Activated CD8-positive, alpha-beta memory T cell treated with anti-CD3 and anti-CD28 coated beads for 1 hour (primary cell): ENCODE measurements at places on chromosomes 1 and 21.

DNA sequence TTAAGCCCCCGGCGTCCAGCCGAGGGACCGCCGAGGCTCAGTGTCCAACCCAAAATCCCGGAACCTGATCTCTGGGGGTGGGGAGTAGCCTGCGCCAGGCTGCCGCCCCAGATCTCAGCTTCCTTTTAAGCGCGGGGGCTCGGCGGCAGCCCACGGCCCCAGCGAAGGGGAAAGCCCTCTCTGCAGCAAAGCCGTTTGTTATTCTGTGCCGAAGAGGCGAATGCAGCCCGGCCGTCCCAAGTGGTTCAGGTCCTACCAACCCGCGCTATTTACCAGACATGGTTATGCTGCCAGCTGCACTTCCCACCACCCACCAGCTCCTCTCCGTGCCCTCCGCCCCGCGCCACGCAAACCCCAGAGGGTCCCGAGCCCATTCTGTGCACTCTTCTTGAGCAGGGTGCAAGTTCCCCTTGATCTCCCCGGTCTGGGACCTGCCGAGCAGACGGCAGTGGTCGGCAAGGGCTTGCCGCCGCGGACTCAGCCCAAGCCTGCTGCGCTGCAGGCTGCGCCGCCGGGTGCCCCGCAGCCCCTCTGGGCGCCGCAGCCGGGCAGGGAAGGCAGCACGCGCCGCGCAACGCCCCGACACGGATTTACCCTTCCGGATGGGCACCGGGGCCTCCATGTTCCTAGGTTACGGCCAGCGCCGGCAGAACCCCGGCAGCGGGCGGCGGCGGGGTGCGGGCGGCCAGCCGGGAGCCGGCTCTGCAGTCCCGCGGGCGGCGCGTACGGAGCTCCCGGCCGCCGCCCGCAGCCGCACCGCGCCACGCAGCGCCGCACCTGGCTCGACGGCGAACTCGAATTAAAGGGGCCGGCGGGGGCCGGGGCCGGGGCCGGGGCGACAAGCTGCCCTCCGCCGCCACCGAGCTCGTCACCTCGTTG lies 738 bp upstream of the KCNA2 start:
- no peak for DNase-seq

GRCh38 chr1:240350910-240351331 lies 259.2 kb downstream of the FMN2 start:
- no peak for DNase-seq

DNA sequence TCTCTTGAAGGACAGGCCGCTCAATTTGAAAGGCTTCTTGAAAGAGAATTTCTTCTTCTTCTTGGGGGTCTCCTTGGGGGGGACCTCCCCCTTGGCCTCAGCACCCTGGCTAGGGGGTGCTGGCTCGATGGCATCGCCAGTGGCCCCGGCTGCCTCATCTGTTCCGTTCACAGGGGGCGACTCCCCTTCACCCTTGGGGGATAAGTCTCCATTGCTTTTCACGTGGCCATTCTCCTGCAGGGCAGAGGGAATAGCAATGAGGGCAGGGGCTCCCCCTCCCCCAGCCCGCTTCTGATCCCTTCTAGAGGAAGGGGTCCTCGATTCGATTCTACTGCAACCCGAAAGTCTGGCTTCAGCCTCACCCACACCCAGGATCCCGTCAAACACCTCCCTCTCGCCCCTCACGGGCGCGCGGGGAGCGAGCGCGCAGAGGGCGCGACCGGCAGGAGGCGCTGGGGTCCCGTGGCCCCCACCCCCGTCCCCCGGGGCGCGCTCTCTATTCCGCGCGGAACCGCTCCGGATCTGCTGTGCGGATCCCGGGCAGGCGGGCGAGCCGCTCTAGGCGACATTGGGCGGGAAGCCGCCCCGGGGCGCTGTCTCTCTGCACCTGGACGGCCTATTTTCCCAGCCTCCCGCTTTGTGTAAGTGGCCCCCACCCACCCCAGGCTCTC lies 1.0 kb downstream of the MARCKSL1 start:
- peak; percentile 60 for DNase-seq

DNA sequence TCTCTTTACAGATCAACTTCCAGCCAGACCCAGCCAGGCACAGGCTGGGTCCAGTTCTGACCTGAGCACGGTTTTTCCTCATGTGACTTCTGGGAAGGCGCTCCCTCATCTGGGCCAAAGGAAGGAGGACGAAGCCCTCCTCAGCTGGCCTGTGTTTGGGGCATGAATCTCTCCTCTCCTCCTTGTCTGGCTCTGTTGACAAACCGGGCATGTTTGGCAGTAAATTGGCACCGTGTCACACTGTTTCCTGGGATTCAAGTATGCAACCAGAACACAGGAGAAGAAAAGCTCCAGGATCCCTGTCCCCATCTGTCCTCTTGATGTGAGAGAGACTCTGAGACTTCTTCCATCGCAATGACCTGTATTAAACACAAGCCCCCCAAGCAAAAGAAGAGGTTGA lies 18.3 kb downstream of the NECAP2 start:
- no peak for DNase-seq

GRCh38 chr1:116667078-116667574 lies 407 bp downstream of the IGSF3 start:
- DNase-seq: no peak

DNA sequence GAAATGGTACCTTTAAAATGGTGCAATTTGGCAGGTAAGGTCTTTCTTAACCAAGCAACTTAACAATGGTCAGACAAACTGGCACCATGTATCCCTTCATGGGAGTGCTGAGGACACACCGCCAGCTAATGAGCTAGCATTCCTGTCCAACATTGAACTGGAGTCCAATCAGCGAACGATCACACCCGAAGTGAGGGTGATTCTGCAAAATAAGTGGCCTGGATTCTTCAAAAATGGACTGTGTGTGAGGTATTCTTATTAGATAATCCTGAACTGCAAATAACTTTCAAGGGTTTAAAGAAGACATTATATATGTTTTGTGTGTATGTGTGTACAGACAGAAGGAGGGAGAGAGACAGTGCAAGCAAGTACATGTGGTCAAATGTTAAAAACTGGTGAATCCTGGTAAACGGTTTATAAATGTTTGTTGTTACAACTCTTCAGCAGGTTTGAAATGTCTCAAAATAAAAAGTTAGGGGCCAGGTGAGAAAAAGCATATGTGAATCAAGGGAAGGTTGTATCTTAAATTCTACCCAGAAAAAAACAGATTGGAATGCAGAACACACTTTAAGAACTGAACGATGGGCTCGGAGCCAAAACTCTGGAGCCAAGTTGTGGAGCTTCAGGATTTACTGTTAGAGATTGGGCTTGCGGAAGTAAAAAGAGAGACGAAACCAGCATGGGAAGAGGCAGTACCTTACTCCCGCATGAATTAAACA lies 20.9 kb downstream of the GADD45A start:
- no peak for DNase-seq

- no peak for DNase-seq
Observed at GRCh38 chr1:84712276-84712874, 22.1 kb upstream of the SSX2IP start.

- no peak for DNase-seq
Observed at GRCh38 chr1:50453266-50453665, 30.0 kb upstream of the DMRTA2 start.

DNA sequence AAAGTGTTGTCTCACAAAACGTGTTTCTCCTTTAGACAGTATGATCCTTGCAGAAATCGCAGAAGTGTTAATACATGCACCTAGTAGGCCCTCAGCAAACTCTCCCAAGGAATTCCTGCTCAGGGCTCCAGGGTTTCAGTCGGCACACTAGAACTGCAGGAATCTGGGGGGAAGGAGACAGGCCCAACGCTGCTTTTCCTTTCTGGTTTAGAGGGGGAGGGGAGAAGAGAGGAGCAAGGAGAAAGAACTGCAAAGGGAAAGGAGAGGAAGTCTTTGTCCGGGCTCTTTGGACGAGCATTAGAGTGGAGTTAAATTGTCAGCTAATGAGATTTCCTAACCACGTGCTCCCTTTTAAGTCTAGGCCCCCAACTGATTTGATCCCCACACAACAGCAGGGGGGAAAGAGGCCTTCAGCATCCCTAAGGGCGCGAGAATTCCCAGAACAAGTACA lies 103.7 kb upstream of the SOD1 start:
- no peak for DNase-seq

- peak; percentile 99 for DNase-seq
Observed at GRCh38 chr1:205631768-205632668, at the start of gene ELK4. Gene ELK4 (minus strand): TSS chr1:205632011. CDS start chr1:205623882, 8,129 bp downstream.

- DNase-seq: no peak
Observed at GRCh38 chr1:115499253-115499652, 142.5 kb upstream of the VANGL1 start.

- no peak for DNase-seq
Observed at GRCh38 chr1:116737855-116738321, 16.3 kb upstream of the CD2 start.

- DNase-seq: no peak
Observed at GRCh38 chr1:184559117-184559713, 172.4 kb downstream of the C1orf21 start.

GRCh38 chr21:20639026-20639425 lies 359.2 kb upstream of the NCAM2 start:
- no peak for DNase-seq

- DNase-seq: no peak
Observed at GRCh38 chr1:46452931-46453325, 36.7 kb upstream of the DMBX1 start.

GRCh38 chr1:59917026-59917784 lies 9.4 kb downstream of the CYP2J2 start:
- DNase-seq: no peak

DNA sequence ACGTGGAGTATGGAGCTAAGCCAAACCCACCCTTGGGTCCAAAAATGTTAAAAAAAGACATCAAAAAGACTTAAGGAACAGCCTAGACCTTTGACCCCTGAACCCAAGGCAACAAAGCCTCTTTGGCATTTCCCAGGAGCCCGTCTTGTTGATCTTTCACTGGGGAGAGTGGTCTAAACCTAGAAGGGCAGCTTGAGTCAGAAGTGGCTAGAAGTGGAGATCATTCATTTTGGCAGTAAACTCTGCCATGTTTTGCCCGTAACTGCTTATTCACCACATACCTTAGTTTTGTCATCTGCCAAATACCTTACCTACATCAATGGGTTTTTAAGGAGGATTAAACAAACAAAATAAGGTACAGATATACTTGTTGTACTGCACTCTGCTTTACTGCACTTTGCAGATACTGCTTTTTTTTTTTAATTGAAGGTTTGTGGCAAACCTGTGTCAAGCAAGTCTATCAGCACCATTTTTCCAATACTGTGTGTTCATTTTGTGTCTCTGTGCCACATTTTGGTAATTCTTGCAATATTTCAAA lies 1.7 kb upstream of the CTSE start:
- no peak for DNase-seq

- DNase-seq: no peak
Observed at GRCh38 chr1:235802573-235803346, 63.9 kb downstream of the LYST start.

- DNase-seq: no peak
Observed at GRCh38 chr1:18922319-18922726, 20.0 kb upstream of the ALDH4A1 start.

GRCh38 chr1:39672551-39672947 lies 642 bp upstream of the NT5C1A start:
- no peak for DNase-seq

- DNase-seq: no peak
Observed at GRCh38 chr1:203597331-203598090, 29.1 kb upstream of the ATP2B4 start.

DNA sequence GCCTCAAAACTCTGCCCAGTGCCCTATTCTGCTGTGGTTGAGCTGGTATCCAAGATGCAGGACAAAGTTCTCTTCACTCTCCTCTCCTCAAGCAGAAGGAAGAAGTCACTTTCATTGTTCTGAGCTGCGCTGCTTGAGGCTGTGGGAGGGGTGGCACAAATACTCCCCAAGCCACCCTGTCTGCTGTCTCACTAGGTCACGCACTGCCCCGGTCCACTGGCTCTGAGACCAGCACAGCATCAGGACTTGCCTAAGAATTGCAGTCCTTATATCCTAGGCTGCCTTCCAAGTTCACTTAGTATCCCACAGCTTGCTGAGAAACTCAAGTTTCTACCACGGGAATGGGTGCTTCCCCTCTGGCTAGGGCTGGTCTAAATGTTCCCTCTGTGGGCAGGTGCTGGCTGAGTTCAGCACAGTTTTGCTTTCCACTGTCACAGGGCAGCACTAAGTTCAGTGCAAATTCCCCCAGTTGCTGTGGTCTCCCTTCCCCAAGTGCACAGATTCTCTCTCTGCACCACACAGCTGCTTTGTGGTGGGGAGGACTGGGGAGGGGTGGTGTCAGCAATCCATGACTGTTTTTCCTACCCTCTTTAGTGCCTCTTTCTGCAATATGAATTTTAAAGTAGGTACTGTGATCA lies 32.4 kb downstream of the SLC9C2 start:
- no peak for DNase-seq

DNA sequence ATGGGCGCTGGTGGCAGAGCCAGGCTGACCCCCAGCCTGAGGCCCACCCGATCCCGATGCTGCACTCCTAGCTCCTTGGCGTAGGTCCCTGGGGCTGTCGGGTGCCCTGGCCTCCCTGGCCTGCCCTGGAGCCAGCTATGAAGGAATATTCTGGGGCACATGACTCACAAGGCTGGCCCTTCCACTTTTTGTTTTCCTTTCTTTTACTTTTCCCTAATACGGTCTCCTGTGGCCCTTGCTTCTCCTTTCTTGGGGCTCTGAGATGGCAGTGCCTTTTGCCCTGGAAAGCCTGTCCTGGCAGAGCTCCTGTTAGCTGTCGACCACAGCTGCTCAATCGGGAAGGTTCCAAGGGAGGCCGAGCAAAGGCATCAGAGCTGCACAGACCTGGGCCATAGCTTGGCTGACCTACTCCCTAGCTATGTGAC lies 22.1 kb downstream of the ARHGEF10L start:
- DNase-seq: no peak

GRCh38 chr1:165034136-165034809 lies 322.2 kb downstream of the LMX1A start:
- DNase-seq: no peak

GRCh38 chr1:152110365-152110859 lies 4.8 kb downstream of the TCHH start:
- DNase-seq: no peak

DNA sequence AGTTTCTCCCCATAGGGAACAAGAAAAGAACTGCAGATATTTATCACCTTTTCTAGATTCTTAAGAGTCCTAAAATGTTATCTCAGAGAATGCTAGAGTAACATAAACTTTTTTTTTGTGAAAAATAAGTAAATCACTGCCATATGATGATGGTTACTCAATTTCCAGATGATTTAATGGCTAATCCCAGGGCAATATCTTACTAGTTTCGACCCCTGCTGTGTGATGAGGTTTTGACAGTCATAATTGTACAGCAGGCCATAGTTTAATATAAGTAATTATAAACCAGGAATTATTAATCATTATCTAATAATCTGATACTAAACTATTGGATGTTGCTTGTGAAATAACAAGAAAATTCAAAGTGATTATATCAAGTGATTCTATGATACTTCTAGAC lies 210.6 kb downstream of the HLX start:
- DNase-seq: no peak
